Activated CD4-positive, alpha-beta T cell treated with anti-CD3 and anti-CD28 coated beads, Interleukin-2, amount 10 ng/mL, durations not matched to agents 24 days and 14 days (primary cell): ENCODE measurements at places on chromosomes 3 and 15. TPM values are rescaled to one million over a fixed set of nuclear protein-coding genes. Genes with fewer than 3 reads are reported as not detected.

Gene RASGRP1
- 94.4 and 94.7 TPM in 2 replicates for total RNA-seq

Gene AGTR1
- not detected in 2 replicates for total RNA-seq

Gene NAALADL2
- not detected in 2 replicates for total RNA-seq

Gene CKMT1B
- total RNA-seq: 0.66 and 0.77 TPM in 2 replicates

Gene PXYLP1
- 10.7 and 11.7 TPM in 2 replicates for total RNA-seq
